ENCODE measurements at places on chromosomes 4 and X.

DNA sequence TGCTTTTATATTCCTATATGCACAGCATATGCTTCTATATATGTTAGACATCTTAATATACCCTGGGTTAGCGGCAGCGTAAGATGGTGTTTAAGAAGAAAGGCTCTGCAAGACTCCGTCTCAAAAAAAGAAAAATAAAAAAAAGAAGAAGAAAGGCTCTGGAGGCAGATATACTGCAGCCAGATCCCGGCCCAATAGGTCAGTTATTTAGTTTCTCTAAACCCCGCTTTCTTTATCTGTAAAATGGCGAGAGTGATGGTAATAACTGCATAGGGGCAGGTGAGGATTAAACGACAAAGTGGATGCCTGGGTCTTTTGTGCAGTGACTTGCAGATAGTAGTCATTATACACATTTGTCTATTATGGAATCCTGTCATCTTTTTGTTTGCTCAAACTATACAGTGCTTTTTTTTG, 115.2 kb downstream of the NAA11 start:
- DNase-seq: no peak

- DNase-seq: no peak
These were observed 4.9 kb downstream of the GSX2 start for GRCh38 chr4:54104907-54105306.

DNA sequence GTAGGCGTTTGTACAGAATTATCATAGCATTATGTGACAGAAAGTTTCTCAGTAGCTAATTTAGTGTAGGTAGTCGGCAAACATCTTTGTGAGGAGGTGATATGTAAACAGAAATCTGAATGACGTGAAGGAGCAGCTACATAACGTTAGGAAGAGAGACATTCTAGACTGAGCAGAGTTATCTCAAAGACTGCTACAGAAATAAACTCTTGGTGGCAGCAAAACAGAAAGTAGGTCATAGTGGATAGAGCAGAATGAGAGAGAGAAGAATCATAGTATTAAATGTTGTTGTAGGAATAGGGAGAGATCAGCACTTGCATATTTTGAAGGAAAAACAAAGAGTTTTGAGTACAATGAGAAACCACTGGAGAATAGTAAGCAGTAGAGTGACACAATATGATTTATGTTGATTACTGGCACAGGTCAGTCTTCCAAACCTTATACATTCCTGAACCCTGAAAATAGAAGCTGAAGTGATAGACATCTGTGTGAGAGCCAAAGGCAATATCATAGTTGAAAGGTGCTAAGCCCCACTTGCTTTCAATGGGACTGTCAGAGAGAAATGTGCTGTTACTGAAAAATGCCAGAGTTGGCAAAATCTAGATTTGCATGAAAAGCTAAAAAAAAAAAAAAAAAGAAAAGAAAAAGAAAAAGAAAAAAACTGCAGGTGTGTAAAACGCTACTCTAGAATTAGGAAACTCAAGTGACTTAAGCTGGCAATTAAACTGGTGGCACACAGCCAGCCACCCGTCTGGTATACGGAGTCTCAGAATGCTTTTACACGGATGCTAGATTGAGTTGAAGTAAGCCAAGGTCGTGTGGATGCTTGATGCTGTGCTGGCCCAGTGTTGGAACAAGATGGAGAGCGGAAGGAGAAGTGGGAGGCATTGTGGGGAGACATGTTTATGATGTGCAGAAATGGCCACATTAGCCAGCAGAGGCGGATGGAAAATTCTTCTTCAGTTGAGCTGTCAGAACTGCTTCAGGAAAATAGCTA, 750.2 kb upstream of the HS3ST1 start:
- no peak for DNase-seq

DNA sequence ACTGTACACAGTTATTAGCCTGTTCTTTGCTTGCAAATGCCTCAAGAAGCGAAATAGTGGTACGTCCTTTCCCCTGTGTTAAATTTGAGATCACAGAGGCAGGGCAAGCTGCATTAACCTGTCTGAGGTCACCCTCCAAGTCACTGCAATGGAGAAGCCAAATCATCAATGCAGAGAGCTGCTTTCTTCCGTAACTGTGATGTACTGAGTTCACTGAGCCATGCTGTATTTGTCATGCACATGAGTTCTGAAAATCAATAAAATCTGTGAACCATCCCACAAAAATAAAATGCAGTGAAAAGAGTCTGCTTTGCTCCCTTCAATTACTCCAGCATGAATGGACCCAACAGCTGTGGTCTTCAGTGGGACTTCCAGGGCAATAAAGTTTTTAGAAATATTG, 393.5 kb downstream of the KCNIP4 start:
- no peak for DNase-seq

DNA sequence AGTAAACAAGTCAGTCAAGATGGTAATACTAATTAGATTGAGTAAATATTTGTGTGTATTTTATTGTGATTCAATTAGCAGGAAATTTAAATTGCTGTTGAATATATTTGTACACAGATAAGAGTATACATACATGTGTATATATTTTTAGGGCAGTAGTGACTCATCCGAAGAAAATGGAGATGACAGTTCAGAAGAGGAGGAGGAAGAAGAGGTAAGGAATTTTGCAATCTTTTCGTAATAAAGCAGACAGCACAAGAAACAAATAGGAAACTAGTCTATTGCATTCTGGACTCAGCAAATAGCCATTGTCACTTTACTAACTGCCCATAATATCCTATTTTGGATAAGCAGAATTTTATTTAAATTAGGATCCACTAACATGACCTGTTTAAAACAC, 6.6 kb downstream of the IBSP start:
- DNase-seq: no peak

- DNase-seq: no peak
These were observed 37.1 kb upstream of the MSANTD1 start for GRCh38 chr4:3211866-3212265.

Data from natural killer cell treated with Interleukin-12 subunit alpha and Interleukin-12 subunit beta and Interleukin-15 and Interleukin-18, amount 100 ng/mL, for 72 hours (primary cell).